ENCODE measurements at places on chromosomes 12 and 14. TPM values are rescaled to one million over a fixed set of nuclear protein-coding genes. Genes with fewer than 3 reads are reported as not detected.

GNG2 gene
- total RNA-seq = 70.0 TPM

DNA sequence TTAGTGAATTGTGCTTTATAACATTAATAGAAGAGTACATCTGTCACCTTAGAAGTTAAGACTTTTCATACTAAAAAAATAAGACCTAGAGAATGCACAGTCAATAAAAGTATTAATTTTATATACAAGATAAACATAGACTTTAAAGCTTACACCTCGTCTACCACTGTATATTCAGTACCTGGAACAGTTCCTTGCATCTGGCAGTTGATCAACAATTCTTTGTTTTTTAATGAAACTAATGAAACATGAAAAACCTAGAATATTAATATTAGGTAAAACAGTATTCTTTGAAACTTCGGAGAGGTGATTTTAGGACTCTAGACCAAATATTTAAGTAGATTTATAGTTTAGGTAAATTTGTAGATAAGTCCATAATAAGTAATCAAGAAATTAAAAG, 4.3 kb downstream of the GOLT1B start:
- H3K27ac ChIP-seq = no peak overlapping the region
- H3K36me3 ChIP-seq = peaks cover 35% of the 10 kb centered on the region
- H3K4me1 ChIP-seq = peaks cover 43% of the 10 kb centered on the region
- DNase-seq = no peak
- no peak overlapping the region for H3K4me3 ChIP-seq

- H3K4me1 ChIP-seq = peaks cover 34% of the 10 kb centered on the region
- no peaks in the 10 kb centered on the region for H3K27me3 ChIP-seq
- H3K36me3 ChIP-seq = peaks cover 3% of the 10 kb centered on the region
- DNase-seq = no peak
Observed at GRCh38 chr14:105909046-105909827, 382.9 kb downstream of the TMEM121 start.

GRCh38 chr12:132170094-132170636, 25.9 kb downstream of the NOC4L start:
- no peak for DNase-seq

- peaks cover 7% of the 10 kb centered on the region for H3K27me3 ChIP-seq
- H3K36me3 ChIP-seq = no peaks in the 10 kb centered on the region
- H3K4me1 ChIP-seq = no peaks in the 10 kb centered on the region
- no peak overlapping the region for H3K4me3 ChIP-seq
Observed at GRCh38 chr14:74573421-74574089, 38.5 kb downstream of the LTBP2 start.

Measured in activated B cell treated with CpG ODN at 0.5 μM for 24 hours (primary cell).